ENCODE measurements at places on chromosomes 2 and 18.

DNA sequence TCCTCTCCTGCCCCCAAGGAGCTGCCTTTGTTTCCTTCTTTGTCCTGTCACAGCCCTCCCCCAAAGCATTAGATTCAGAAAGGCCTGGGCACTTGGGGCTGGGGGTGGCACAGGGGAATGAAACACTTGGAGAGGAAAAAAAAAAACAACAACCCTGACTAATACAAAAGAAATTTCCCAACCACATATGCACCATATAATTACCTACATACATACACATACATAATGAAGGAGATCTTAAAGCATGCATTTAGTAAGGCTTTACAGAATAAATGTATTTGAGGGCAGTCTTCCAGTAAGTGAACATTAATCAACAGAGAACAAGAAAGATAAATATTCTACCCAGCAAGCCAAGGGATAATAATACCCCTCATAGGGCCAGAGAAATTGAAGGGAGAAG, 70.0 kb upstream of the PPP1CB start:
- DNase-seq = no peak

- no peak for DNase-seq
Measured at GRCh38 chr2:25177211-25177611, 8.8 kb upstream of the POMC start.

DNA sequence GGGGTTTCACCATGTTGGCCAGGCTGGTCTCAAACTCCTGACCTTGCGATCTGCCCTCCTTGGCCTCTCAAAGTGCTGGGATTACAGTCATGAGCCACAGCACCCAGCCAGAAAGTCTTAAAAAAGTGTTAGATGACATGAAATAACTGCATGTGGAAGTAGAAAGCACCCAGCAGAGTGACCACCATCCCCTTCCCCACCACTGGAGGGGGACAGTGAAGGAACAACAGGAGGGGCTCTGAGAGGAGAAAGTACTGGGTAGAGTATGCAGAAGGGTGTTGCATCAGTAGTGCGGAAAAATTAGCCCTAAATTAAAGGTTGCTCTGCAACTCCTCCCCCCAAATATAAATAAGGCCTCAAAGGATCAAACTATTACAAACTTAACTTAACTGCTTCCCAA, 230.5 kb downstream of the ZNF521 start:
- no peak for DNase-seq

DNA sequence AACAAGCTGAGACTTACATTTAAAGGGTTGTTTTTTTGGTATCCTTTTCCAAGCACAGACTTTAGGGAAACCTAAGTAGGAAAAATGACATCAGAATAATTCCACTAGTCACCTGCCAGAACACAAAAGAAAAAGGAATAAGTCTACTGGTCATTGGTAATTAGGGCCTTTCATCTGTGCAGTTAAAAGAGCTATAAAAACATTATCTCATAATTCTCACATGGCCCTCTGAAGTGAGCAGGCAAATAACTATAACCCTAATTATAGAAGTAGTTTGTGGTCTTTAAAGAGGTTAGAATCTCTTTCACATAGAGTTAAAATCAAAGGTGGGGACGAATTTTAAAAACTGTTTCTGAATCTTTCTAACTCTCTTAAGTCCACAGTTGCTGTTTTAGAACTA, 111.1 kb upstream of the B3GNT2 start:
- no peak for DNase-seq

DNA sequence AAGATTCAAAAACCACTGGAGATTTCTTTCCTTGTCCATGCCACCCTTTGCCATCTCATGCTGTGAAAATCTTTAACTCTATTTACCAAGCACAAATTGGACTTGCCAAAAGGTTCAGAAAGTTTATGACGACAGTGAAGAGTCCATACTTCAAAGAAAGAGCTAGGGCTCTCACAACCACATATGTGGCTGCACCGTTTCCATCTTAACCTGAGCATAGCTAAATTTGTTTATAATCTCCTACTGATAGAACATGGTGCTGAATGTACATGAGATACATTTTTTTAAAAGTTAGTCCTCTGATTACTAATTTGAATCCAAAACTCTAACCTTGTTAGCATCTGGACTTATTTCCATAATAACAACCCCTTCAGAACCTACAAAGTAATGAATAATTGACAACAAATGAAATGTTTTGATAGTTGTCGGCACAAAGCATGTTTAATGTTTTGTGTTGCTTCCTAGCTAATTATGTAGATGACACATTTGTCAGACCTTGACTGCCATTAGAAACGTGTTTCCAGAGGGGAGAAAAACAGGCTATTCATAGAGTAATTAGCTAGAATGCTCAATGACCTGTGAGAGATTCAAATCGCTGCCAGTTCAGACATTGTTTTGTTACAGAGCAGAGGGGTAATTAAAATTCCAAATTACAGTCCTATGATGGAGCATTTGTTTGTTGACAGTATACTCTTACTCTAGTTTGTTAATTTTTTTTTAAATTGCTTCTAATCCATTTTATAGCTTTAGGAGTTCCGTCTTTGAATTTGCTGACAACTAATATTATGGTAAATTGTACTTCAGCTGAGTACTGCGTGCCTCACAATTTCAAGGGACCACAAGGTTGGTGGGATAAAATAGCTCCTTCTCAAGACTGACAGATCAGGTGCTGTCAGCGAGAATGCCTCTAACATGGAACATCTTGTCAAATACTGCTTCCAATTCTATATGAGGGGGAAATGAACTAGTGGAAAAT, 31.8 kb downstream of the ARHGAP15 start:
- no peak for DNase-seq

- no peak for DNase-seq
Measured at GRCh38 chr18:57497372-57498294, 62.5 kb downstream of the ONECUT2 start.

DNA sequence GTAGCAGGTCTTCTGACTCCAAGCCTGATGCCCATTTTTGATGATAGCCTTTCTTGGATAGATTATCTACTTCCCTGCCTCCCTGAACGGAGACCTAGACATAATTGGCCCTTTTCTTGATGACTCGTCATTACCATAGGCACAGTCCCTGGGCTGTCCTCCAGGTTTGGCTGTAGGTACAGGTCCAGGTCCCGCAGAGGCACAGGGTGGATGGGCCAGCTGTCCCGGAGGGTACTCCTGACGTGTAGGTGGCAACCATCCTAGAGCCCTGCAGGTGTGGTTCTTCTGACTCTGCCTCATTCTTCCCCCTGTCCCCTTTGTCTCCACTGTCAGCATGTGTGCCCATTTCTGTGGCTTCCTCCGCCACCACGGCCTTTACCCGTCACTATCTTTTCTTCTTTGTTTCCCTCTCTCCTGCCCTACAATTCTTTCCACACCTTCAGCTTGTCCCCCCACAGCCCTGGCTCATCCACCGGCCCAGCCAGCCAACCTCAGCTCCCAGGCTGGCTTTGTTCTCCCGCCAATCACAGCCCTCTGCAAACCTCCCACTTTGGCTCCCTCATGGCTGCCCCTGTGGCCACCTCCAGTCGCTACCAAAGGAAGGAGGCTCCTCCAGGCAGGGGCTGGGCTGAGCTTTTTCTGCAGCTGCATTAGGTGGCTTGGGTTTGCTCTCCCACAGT, 102.8 kb downstream of the SMAD7 start:
- DNase-seq = no peak

GRCh38 chr2:181005809-181006208, 25.4 kb downstream of the UBE2E3 start:
- DNase-seq = no peak

DNA sequence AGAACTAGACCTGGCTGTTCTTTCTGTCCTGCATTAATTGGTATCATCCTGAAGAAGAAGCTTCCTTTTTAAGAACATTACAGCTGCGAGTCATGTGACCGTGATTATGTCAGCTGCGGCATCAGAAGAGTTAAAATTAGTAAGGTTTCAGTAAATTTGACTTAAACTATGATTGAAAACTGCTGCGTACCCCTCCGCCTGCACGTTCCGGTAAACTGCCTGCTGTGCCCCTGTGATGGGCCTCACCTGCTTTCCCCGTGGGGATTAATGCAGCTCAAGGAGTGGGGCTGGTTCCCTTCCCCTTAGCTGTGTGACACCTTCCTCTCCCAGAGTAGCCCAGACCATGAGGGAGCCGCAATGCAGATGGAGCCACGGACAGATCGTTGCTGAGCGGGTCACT, 36.1 kb upstream of the MYO3B start:
- no peak for DNase-seq

GRCh38 chr2:133809485-133809884, 241.2 kb upstream of the NCKAP5 start:
- no peak for DNase-seq

GRCh38 chr2:179417436-179417949, 152.9 kb upstream of the SESTD1 start:
- DNase-seq = no peak

- no peak for DNase-seq
Measured at GRCh38 chr18:10285283-10285640, 169.2 kb upstream of the APCDD1 start.

- DNase-seq = no peak
Measured at GRCh38 chr2:40087434-40087833, 308.4 kb upstream of the THUMPD2 start.

DNA sequence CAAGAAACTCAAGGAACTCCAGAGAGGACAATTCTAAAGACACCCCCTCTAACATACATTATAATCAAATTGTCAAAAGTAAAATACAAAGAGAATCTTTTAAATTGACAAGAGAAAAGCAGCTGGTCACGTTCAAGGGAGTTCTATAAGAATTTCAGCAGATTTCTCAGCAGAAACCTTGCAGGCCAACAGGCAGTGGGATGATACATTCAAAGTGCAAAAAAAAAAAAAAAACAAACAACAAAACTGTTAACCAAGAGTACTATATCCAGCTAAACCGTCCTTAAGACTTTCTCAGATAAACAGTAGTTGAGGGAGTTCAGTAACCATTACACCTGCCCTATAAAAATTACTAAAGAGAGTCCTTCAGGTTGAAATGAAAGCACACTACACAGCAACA, 33.9 kb downstream of the CCDC138 start:
- no peak for DNase-seq

DNA sequence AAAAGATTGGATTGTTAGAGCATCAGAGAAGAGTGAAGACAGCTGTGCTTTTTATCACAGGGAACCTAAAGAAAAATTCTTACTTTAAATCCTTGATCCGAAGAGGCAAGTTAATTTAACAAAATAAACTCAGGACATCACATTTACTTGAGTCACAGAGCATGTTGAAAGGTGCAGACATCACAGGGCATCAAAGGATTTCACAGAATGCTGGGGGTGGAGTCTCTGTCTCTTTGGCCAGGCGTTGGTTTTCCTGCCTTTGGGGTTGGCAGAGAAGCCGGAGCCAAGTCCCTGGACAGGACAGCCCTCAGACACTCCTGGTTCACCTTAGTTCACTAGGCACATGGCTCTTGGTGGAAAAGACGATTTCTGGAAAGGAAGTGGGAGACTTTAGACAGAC, 56.3 kb downstream of the SH3RF3 start:
- no peak for DNase-seq

DNA sequence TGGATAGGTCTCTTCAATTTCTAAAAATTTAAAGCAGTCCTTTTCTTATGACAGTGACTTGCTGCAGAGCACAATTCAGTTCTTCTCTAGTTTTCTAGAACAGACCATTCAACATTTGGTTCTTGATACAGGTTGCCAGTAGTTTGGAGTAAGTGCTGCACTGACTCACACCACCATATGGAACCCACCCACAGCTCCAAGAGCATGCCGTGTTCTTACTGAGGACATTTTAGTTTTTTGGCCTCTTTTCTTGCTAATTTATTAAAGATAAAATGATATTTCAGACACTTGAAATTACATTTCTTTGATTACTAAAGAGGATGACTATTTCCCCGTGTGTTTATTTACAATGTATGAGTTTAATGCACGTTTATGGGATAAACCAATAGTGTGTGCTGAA, 120.0 kb downstream of the COL4A4 start:
- DNase-seq = no peak

GRCh38 chr18:44900627-44901026, 219.9 kb downstream of the SETBP1 start:
- DNase-seq = no peak

DNA sequence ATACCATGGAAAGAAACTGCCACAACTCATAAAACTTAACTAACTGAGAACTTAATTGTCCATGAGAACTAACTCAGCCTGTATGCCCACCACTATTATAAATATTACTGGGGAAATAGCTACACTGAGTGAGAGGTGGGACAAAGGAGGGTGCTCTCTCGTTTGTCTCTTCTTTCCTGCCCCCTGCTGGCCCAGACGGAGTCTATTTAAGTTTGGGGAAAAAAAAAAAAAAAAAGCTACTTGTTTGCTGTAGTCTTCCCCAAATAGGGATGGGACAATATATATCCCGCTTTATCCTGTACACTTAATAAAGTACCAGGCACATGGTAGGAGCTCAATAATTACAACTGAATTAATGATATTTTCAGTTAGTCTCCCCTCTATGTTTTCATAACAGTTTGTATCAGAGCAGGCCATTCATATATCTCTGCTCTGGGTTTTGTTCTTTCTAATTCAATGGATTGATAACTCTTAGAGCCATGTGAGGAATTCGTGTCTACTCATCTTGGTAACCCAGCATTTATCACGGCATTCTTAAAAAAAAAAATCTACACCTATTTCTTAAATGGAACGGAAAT, 647.6 kb upstream of the PKDCC start:
- DNase-seq = peak; percentile 64

DNA sequence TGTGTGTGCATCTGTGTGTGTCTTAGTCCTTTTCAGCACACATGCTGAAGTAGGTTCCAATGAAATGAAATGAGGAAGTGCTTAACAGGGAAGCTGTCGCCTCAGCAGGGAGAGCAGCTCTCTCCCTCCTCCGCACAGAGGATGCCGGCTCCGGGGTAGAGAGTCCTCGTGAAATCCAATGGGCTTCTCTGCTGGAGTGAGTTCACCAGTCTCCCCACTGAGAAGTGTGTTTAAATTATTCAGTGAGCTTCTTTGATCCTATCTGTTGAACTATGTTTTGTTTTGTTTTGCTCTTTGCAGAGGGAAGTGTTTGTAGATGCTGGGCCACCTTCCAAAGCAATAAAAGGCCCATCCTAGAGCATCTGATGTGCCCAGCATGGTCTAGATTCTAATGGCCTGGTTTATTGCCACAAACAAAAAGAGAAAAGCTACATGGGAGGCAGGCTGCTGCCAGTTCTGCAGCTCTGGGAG, 6.7 kb downstream of the PPP1R7 start:
- DNase-seq = no peak

Measured in D341Med (cell line).